ENCODE measurements at places on chromosomes 2 and 18.

GRCh38 chr2:237165405-237166276 is 80.0 kb downstream of the COPS8 start:
- no peak for DNase-seq

DNA sequence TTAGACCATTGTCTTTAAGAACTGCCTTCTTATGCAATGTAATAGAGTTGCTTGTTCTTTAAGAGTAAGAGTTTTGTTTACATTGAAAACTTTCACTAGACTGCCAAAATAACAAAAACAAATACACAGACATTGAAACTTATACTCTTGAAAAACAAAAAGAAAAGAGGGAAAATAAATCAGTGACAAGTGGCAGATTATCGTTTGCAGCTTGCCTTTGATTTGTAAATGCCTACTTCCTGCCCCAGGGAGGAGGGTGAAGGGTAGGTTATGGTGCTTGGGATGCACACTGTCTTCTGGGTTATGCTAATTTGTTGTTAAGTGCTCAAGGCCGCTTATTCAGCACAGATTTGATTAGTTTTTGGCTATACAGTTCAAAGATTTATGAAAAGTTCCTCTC is 198.7 kb downstream of the TGIF1 start:
- no peak for DNase-seq

- DNase-seq: no peak
These were observed 449.7 kb upstream of the CHAC2 start for GRCh38 chr2:53317861-53318260.

- DNase-seq: no peak
These were observed 36.9 kb downstream of the HJURP start for GRCh38 chr2:233817361-233817911.

DNA sequence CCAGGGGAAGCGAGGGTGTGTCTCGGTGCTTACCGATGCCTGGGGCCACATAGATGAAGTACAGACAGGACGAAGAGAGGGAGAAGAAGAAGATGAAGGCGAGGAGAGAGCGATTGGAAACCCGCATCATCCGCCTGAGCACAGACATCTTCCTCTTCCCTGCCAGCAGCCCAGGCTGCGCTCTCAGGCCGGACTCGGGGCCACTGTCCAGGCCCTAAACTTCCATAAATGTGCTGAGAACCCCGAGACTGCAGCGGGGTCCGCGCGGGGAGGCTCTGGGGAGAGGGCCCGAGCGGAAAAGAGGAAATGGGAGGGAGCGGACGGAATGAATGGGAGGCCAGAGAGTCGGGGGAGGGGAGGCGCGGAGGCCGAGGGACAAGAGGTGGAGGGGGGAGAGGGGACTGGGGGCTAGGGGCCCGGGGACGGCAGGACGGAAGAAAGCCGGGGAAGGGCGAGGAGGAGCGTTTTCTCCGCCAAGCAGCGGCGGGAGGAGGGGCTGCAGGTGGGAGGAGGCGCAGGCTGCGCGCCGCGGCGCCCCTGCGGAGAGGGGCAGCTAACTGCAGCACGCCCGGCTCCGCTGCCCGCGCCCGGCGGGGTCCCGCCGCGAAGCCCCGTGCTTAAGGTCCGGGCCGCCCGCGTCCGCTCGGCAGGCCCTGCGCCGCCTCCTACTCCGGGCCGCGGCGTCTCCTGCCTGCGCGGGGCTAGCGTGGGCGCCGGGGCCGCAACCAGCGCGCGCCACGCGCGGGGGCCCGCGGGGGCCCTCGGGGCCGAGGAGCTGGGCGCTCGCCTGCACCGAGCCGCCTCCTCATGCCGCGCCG is at the start of gene B4GALT6:
TSS of gene B4GALT6 (minus strand) at position 303 of the 818 bp plus-strand sequence. CDS start at position 148, 155 bp downstream.
- no peak for DNase-seq

DNA sequence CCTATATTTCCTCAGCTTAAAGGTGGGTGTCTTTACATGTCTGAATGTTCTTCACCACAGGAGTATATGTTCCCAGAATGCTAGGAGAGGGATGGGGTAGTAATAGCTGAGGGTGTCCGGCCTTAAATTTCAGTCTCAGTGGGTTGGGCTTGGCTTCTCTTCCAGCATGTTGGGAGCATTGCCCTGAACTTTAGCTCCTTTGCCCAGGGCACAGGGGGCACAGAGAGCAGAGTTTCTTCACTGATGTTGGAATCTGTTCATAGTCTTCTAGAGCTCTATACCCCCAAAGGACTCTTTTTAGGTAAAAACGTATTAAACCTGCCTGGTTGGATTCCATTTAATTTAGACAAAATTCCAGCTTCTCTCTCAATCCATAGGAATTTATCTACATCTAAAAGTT is 154.4 kb upstream of the GCFC2 start:
- DNase-seq: no peak

- no peak for DNase-seq
These were observed 146.0 kb upstream of the CYP26B1 start for GRCh38 chr2:72293620-72294019.

- DNase-seq: no peak
These were observed 146.3 kb upstream of the APCDD1 start for GRCh38 chr18:10308154-10308553.

DNA sequence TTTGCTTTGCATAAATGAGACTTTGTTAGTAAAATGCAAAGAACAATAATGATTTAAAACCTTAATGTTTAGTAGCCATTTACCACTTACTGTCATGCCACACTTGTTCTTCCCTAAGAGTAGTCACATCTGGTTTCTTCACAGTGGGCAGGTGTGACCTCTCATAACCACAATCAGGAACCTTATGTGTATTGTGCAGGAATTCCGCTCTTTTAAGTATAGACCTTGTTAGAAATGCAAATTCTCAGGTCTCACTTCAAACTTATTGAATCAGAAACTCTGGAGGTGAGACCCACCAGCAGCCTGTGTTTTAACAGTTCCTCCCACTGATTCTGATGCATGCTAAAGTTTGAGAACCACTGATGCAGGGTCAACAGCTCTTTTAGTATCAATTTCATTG is 518.8 kb upstream of the MEX3C start:
- DNase-seq: no peak

GRCh38 chr2:23464905-23465537 is 80.0 kb downstream of the KLHL29 start:
- no peak for DNase-seq
